ENCODE measurements at places on chromosomes 5 and 9.

DNA sequence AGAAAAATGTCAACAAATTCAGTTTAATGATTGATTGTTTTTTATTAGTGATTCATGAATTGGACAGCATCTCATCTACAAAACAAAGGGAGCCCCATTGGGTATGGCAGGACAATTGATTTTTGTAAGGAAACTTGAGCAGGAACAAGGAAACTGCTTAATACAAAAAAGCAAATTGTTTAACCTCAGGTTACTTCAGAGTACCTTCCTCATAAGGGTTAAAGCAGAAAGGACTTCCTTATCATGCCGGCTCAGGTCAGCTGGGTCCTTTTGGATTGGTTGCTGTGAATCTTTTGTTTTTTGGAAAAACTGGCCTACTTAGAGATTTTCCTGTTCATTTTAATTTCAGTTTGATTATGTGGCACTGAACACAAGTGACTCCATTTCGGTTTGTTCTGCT is 211.8 kb downstream of the ARRDC3 start:
- DNase-seq, result no peak

DNA sequence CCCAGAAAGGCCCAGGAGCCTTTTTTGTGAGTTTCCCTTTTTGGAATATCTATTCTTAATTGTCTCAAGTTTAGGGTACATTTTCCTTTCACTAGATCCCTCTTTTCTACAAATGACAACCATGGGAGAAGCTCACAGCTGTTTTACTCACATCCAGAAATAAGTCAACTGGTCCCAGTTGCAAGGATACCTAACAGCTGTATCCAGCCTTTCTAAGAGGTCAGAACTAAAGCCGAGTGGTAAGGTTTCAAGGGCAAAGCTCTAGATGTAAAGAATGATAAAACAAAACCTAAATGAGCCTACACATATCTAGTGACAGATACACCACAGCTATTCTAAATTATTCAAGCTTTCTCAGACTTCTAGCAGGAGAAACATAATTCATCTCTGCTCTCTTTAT is 4.4 kb downstream of the FGF10 start:
- DNase-seq, result no peak

DNA sequence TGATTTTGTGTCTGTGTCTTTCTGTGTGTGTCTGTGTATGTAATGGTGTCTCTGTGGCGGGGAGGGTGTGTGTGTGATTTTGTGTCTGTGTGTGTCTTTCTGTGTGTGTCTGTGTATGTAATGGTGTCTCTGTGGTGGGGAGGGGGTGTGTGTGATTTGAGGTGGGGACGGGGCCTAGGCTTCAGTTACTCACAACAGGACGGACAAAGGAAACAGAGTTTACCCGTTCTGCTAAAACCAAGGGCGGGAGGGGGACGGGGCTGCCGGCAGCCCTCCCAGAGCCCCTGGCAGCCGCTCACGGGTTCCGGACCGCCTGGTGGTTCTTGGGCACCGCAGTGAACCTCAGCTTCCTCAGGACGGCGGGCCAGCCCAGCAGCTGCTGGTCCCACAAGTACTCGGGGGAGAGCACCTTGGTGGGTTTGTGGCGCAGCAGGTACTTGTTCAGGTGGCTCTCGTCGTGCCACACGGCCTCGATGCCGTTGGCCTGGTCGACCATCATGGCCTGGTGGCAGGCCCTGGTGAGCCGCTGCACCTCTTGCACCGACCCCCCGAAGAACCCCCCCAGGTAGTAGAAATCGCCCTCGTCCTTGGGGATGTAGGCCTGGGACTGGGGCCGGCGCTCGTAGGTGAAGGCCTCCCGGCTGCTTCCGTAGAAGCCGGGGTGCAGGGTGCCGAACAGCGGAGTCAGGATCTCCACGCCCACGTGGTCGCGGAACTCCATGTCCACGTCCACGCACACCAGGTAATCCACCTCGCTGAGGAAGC is 19.4 kb downstream of the ABO start:
- no peak for DNase-seq

- no peak for DNase-seq
Measured at GRCh38 chr5:73044546-73044945, 75.8 kb upstream of the TMEM171 start.

- DNase-seq, result no peak
Measured at GRCh38 chr5:135417083-135417482, 18.1 kb upstream of the MACROH2A1 start.

GRCh38 chr9:114806526-114806900 is 674 bp upstream of the TNFSF15 start:
- DNase-seq, result no peak

DNA sequence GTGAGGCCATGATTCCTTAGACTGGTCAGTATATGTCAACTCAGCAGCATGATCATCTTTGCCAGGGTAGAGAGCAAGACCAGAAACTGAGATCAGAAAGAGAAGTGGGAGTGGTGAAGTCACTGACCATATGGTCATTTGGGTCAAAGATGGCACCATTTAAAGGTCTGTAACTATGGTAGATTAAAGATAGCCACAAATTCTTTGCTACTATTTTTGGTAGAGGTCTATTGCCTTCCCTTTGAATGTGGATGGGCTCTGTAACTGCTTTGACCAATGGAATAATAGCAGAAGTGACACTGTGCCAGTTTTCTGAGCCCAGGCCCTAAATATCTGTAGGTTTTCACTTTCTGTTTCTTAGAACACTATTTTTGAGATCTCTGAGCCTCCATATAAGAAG is 117.6 kb downstream of the PCSK1 start:
- DNase-seq, result no peak

- no peak for DNase-seq
Measured at GRCh38 chr5:74310997-74311930, 329.3 kb downstream of the ENC1 start.

- no peak for DNase-seq
Measured at GRCh38 chr5:179322071-179323025, 22.9 kb downstream of the ADAMTS2 start.

- DNase-seq, result no peak
Measured at GRCh38 chr5:4019841-4020240, 424.2 kb downstream of the IRX1 start.

DNA sequence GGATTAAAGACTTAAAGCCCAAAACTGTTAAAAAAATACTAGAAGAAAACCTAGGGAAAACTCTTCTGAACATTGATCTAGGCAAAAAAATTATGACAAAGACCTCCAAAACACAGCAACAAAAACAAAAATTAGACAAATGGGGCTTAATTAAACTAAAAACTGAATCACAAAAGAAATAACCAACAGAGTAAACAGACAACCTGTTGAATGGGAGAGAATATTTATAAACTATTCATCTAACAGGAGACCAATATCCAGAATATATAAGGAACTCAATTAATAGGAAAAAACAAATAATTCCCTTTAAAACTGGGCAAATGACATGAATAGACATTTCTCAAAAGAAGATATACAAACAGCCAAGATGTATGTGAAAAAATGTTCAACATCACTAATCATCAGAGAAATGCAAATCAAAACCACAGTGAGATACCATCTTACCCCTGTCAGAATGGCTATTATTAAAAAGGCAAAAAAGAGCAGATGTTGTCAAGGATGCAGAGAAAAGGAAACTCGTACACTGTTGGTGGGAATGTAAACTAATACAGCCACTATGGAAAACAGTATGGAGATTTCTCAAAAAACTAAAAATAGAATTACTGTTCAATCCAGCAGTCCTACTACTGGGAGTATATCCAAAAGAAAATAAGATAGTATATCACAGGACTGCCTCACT is 50.2 kb upstream of the TLX3 start:
- DNase-seq, result no peak

- no peak for DNase-seq
Measured at GRCh38 chr5:80837679-80838078, 122.5 kb upstream of the RASGRF2 start.

DNA sequence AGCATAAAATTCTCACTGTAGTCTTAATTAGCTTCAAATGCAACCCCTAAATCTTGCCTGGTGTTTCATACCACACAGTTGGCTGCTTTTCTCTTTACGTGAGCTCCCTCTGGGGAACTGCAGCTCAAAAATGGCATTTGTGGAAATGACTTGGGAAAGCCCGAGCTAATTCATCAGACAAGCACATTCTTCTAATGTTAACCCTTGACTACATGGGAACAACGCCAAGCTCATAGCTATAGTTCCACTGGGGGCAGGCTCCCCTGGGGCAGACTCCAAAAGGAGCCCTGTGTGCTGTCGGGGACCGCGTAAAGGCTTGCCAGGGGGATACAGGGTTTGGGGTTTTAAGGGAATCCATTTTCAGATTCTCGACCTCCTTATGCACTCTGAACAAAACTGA is 301.4 kb upstream of the DAP start:
- no peak for DNase-seq

- DNase-seq, result no peak
Measured at GRCh38 chr9:38153152-38153909, 84.3 kb upstream of the SHB start.

GRCh38 chr5:1643651-1644392 is 120.1 kb upstream of the LPCAT1 start:
- no peak for DNase-seq

- no peak for DNase-seq
Measured at GRCh38 chr9:91647371-91647770, 223.7 kb upstream of the NFIL3 start.

GRCh38 chr5:97888439-97888838 is 705.4 kb upstream of the RIOK2 start:
- no peak for DNase-seq

DNA sequence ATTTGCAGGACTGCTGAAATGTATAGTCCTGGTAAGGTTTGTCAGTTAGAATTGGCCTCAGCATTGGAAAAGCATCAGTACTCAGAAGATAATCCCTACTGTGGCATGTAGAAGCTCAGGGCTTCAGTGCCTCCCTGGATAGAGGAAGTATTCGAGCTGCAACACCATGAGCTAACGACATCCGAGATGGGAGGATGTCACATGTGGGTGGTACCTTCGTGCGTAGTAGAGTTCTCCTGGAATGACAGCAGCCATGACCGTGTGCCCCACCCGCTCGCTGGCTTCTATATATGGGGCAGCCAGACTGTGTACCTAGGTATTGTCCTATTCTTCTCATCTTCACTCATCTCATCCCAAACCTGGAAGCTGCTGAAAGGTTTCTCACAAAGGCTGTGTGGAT is 345.8 kb upstream of the KLF9 start:
- no peak for DNase-seq

GRCh38 chr9:109641372-109641659 is 138.7 kb upstream of the PALM2AKAP2 start:
- no peak for DNase-seq

GRCh38 chr5:93079046-93079445 is 502.0 kb downstream of the NR2F1-AS1 start:
- DNase-seq, result no peak

DNA sequence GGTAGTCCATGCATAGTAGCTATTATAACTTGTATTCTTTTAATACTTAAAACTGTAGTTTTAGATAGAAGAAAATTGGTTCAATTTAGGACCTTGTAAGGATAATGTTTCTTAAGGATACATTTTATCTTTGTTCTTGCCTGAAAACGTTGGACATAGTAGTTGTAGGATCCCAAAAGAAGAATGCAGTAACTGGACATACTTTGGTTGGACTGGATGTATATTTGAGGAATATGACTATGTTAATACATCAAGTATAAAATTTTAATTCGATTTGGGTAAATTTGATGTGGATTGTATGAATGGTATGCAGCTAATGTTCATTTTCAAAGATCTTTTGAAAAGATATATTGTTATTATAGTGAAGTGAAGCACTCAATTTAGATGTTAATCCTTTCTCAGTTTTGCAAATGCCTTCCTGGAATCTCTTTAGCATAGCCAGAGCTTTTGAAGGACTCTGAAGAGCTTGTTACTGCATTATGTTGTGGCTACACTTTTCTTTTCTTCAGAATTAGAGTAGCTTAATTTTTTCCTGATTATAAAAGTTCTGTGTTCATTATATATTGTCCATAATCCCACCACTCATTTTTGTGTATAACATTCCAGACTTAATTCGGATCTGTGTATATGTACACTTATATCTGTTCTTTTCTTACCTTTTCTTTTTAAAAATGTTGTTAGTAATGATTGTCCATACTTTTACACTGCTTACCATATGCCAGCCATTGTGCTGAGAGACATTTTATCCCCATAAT is 41.2 kb downstream of the LRRTM2 start:
- no peak for DNase-seq

GRCh38 chr5:139828207-139828895 is 32.7 kb downstream of the PSD2 start:
- DNase-seq, result no peak

GRCh38 chr5:80516826-80517225 is 28.9 kb downstream of the FAM151B start:
- no peak for DNase-seq

- DNase-seq, result no peak
Measured at GRCh38 chr5:123438244-123438643, 15.0 kb upstream of the CEP120 start.

GRCh38 chr9:68851657-68852056 is 146.6 kb downstream of the PIP5K1B start:
- DNase-seq, result no peak

DNA sequence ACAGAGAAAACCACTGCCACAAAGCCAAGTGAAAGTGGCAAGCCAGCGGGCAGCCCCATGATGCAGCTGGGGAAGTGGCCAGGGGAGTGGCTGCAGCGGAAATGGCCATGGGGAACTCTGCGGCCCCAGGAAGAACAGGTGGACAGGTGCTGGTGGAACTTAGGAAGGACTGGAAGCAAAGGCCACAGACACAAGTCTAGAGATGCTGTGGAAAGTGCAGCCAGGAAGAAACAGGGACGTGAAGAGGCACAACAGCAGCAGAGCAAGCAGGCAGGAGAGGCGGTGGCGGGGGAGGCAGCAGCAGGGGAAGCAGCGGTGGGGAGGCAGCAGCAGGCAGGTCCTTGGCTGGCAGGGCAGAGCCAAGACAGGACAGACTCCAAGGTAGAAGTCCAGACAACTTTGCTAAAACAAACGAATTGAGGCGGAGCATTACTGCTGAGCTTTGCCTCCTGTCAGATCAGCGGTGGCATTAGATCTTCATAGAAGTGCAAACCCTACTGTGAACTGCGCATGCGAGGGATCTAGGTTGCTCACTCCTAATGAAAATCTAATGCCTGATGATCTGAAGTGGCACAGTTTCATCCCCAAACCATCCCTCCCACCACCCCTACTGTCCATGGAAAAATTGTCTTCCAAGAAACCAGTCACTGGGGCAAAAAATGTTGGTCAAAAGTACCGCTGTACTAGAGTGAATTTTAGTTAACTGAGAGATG is 11.8 kb downstream of the SURF6 start:
- no peak for DNase-seq

- DNase-seq, result no peak
Measured at GRCh38 chr9:120559546-120559945, 20.4 kb downstream of the CDK5RAP2 start.

- no peak for DNase-seq
Measured at GRCh38 chr9:93300585-93301081, 116.7 kb downstream of the WNK2 start.

DNA sequence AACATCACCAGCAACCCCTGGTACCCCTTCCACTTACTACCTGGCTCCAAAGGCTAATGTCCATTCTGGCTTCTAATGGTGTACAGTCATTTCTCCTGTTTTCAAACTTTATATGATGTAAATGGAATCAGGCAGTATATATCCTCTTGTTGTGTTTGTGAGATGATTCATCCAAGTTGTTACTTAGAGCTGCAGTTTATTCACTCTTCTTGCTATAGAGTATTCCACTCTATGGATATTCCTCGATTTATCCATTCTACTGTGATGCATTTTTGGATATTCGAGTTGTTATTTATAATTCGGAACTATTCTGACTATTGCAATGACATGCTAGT is 32.4 kb downstream of the IRF1 start:
- DNase-seq, result no peak

All from activated T-helper 2 cell treated with anti-CD3 and anti-CD28 coated beads, Interferon-gamma antibody, Interleukin-2, Interleukin-4, amounts not matched to agents 10 μg/mL and 5 μg/mL and 100 μg/mL, durations not matched to agents 14 hours and 24 hours and 36 hours (primary cell).